ENCODE measurements at places on chromosomes 16 and 17. TPM values are rescaled to one million over a fixed set of nuclear protein-coding genes. Genes with fewer than 3 reads are reported as not detected.

- no peak overlapping the region for H3K4me3 ChIP-seq
- H3K27ac ChIP-seq: no peak overlapping the region
- H3K27me3 ChIP-seq: no peaks in the 10 kb centered on the region
- no peak for DNase-seq
- H3K4me1 ChIP-seq: peaks cover 8% of the 10 kb centered on the region
- H3K36me3 ChIP-seq: peaks cover 8% of the 10 kb centered on the region
These were observed 5.5 kb downstream of the SULT1A2 start for GRCh38 chr16:28591355-28591754.

DNA sequence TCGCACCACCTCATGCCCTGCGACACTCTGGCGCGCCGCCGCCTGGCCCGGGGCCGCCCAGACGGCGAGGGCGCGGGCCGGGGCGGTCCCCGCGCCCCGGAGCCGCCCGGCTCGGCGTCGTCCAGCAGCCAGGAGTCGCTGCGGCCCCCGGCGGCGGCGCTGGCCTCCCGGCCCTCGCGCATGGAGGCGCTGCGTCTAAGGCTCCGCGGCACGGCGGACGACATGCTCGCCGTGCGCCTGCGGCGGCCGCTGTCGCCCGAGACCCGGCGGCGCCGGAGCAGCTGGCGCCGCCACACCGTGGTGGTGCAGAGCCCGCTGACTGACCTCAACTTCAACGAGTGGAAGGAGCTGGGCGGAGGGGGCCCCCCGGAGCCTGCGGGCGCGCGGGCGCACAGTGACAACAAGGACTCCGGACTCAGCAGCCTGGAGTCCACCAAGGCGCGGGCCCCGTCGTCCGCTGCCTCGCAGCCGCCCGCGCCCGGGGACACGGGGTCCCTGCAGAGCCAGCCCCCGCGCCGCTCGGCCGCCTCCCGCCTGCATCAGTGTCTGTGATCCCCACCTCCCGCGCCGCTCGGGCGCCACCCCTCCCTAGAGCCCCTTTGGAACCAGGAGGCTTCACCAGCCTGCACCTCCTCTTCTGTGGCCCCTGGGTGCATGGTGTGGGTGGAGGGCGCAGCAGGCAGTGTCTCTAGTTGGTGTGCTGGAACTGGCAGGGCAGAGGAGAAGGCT, 82.3 kb downstream of the ARHGAP23 start:
- H3K27me3 ChIP-seq: peaks cover 38% of the 10 kb centered on the region
- H3K36me3 ChIP-seq: no peaks in the 10 kb centered on the region
- peak; percentile 39 for DNase-seq
- H3K27ac ChIP-seq: no peak overlapping the region
- H3K4me1 ChIP-seq: peaks cover 8% of the 10 kb centered on the region

PRR35 gene
- total RNA-seq: not detected

- H3K36me3 ChIP-seq: peaks cover 11% of the 10 kb centered on the region
- H3K4me1 ChIP-seq: peaks cover 37% of the 10 kb centered on the region
- H3K4me3 ChIP-seq: no peak overlapping the region
- no peak for DNase-seq
- no peak overlapping the region for H3K27ac ChIP-seq
- no peaks in the 10 kb centered on the region for H3K27me3 ChIP-seq
These were observed 153.8 kb downstream of the MSI2 start for GRCh38 chr17:57410169-57410568.

DNA sequence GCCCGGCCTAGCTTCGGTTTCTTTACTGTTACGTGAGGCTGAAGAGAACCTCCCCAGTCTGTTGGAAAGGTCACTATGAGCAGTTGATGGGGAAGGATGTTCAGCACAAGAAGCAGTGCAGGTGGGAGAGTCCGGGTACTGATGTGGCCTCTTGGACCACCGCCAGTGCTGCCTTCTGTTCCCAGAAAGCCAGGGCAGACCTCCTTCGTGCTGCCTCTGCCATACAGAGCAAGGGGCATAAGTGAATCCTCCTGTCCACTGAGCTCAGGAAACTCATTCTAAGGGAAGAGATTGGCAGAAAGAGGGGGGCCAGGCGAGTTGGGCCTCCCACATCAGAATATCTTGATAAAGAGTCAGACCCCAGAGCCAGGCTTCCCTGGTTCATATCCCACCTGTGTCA, 3.7 kb downstream of the PPP4C start:
- no peaks in the 10 kb centered on the region for H3K27me3 ChIP-seq
- H3K4me1 ChIP-seq: peaks cover 32% of the 10 kb centered on the region
- peak overlapping the region; percentile 30 for H3K27ac ChIP-seq
- H3K4me3 ChIP-seq: no peak overlapping the region
- no peak for DNase-seq

ZNF785 gene
- total RNA-seq: 24.8 TPM

DNA sequence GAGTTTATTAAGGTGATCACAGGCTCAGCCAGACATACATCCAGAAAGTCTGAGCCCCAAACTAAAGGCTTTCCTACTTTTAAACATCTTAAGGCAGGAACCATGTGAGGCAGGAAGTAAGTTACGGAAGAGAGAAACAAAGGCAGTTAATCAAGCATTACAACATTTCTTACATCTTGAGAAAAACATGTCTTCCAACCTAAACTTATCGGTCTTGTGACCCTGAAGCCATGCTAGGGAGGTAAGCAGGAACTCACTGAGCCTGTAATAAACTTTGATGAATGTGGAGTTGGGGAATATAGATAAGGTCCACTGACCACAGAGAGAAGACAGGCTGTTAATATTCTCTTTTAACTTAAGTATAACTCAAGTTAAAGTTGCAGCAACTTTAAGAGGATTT, 3.5 kb upstream of the ACSM3 start:
- H3K4me3 ChIP-seq: no peak overlapping the region
- no peak for DNase-seq
- H3K27ac ChIP-seq: no peak overlapping the region
- H3K4me1 ChIP-seq: peaks cover 15% of the 10 kb centered on the region
- H3K36me3 ChIP-seq: peaks cover 10% of the 10 kb centered on the region
- H3K27me3 ChIP-seq: no peaks in the 10 kb centered on the region

DNA sequence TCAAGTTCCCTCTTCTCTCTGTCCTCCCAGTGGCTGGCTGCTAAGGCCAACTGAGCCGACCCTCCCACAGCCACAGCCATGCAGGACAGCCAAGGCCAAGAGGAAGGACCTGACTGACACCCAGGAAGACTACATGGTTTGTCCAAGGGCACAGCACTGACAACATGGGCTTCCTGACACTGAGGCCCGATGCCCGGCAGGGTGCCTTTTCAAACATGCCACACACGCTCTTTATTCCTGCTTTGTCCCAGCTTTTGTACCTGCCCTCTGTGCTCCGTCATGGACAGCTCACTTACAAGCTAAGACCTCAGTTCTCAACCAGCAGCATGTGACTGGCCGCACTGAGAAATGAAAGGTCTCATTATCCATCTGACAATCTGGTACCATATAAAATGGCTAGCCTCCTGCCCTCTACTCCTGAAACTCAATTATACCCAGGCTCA, 45.8 kb downstream of the TEX2 start:
- H3K27me3 ChIP-seq: no peaks in the 10 kb centered on the region
- H3K36me3 ChIP-seq: peaks cover 9% of the 10 kb centered on the region
- DNase-seq: no peak
- H3K27ac ChIP-seq: peak overlapping the region; percentile 56
- H3K4me1 ChIP-seq: peaks cover 13% of the 10 kb centered on the region
- no peak overlapping the region for H3K4me3 ChIP-seq

DNA sequence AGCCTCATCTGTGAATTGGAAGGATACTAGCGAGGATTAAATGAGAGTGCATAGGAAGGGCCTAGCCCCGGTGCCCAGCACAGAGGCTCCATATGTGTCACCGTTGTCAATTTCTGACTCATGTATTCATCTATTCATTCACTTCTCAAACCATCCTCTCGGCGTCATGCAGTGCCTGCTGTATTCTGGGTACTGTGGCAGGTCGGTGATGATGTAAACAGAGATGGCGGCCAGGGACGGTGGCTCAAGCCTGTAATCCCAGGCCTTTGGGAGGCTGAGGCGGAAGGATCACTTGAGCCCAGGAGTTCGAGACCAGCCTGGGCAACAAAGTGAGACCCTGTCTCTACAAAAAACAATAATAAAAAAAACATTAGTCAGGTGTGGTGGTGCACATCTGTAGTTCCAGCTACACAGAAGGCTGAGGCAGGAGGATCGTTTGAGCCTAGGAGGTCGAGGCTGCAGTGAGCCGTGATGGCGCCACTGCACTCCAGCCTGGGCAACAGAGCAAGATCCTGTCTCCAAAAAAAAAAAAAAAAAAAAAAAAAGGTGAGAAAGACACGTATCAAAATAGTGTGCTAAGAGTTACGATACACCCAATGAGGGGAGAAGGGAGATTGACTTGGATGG, 4.3 kb upstream of the PPP1R1B start:
- H3K4me1 ChIP-seq: peaks cover 9% of the 10 kb centered on the region
- H3K36me3 ChIP-seq: no peaks in the 10 kb centered on the region
- H3K27me3 ChIP-seq: peaks cover 39% of the 10 kb centered on the region
- peak overlapping the region; percentile 7 for H3K27ac ChIP-seq
- peak overlapping the region; percentile 80 for H3K4me3 ChIP-seq

GAST gene
- not detected for total RNA-seq

DNA sequence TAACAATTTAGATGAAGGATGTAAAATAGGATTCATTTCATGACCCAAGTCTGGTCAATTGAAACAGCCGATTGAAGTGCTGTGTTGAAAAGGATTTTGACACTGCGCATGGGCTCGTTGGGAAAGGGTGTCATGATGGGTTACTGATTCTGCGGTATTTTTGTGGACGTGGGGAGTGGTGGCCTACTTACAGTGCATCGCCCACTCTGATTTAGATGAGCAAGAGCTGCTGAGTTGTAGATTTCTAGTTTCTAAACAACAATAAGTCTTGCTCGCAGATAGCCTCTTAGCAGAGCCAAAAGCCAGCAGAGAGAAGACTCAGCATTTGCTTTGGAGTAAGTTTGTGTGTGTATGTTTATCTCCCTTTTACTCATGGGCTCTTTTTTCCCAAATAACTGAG, 731.0 kb downstream of the MAF start:
- H3K27me3 ChIP-seq: no peaks in the 10 kb centered on the region
- no peak for DNase-seq
- H3K4me3 ChIP-seq: no peak overlapping the region
- H3K27ac ChIP-seq: no peak overlapping the region

GDPD3 gene
- 18.6 TPM for total RNA-seq

HBQ1 gene
- total RNA-seq: not detected

GRCh38 chr16:35011-35677, 18.3 kb downstream of the POLR3K start:
- H3K4me1 ChIP-seq: peaks cover 25% of the 10 kb centered on the region
- H3K36me3 ChIP-seq: peaks cover 4% of the 10 kb centered on the region
- no peaks in the 10 kb centered on the region for H3K27me3 ChIP-seq
- peak overlapping the region; percentile 76 for H3K27ac ChIP-seq

DNA sequence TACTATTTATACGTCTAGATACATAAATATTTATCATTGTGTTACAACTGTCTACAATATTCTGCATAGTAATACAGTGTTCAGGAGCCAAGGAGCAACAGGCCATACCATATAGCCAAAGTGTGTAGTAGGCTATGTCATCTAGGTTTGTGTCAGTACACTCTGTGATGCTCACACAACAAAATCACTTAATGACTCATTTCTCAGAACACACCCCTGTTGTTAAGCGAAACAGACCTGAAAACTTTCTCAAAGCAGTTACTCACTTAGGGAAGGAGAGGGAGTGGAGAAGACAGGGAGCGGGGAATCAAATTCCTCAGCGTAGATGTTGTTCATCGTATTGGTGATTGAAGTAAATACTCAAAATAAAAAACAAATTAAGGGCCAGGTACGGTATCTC, 269.5 kb downstream of the STX8 start:
- DNase-seq: no peak
- H3K4me1 ChIP-seq: no peaks in the 10 kb centered on the region
- H3K4me3 ChIP-seq: no peak overlapping the region
- no peaks in the 10 kb centered on the region for H3K36me3 ChIP-seq
- H3K27ac ChIP-seq: no peak overlapping the region
- H3K27me3 ChIP-seq: no peaks in the 10 kb centered on the region

CHAD gene
- not detected for total RNA-seq

GPR139 gene
- not detected for total RNA-seq

GRCh38 chr17:8826808-8827435, 27.8 kb upstream of the MFSD6L start:
- H3K27me3 ChIP-seq: no peaks in the 10 kb centered on the region
- H3K27ac ChIP-seq: peak overlapping the region; percentile 35
- no peak overlapping the region for H3K4me3 ChIP-seq
- no peak for DNase-seq

RPUSD1 gene
- 25.1 TPM for total RNA-seq

- H3K27me3 ChIP-seq: no peaks in the 10 kb centered on the region
- H3K4me1 ChIP-seq: no peaks in the 10 kb centered on the region
- H3K27ac ChIP-seq: no peak overlapping the region
- H3K36me3 ChIP-seq: no peaks in the 10 kb centered on the region
- DNase-seq: no peak
These were observed 355.7 kb downstream of the HAPSTR1 start for GRCh38 chr16:9447195-9447551.

Data from activated naive CD8-positive, alpha-beta T cell treated with anti-CD3 and anti-CD28 coated beads, Interleukin-2, amount 10 ng/mL, durations not matched to agents 7 days and 5 days (primary cell).